Stimulated activated CD8-positive, alpha-beta memory T cell treated with anti-CD3 and anti-CD28 coated beads, Interleukin-7, amount 100 ng/mL, for 24 hours (primary cell): ENCODE measurements at places on chromosomes 4 and X.

DNA sequence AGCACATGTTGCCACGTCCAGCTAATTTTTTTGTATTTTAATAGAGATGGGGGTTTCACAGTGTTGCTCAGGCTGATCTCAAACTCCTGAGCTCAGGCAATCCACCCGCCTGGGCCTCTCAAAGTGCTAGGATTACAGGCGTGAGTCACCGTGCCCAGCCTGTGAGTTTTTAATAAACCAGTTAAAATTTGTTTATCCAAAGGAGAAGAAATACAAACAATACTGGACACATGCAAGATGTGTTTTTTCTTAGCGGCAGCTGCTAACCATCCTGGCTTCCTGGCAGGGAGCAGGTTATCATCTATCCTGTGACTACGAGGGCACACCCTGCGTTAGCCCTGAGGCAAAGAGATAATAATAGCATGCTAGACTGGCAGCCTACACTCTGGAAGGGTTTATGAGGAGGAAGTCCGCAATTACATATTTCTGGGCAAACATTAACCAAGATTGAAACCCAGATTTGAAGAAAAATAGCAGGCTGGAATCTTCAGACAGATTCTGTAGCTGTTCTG lies 191.4 kb downstream of the SPRY1 start:
- DNase-seq = no peak

DNA sequence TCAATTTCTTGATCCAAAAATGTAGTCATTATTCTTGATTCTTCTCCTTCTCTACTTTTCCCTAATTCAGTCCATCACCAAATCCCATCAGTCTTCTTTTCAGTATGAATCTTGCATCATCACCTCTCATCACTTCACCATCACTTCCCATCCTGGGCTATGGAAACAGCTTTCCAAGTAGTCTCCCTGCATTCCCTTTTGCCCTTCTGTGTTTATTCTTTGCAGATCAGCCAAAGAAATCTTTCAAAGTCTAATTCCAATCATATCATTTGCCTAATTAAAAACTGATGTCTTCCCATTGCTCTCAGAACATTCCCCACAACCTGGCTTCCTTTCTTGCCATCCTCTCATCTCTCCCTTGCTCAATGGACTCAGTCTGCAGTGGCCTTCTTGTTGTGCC lies 201.7 kb upstream of the ADAMTS3 start:
- no peak for DNase-seq

- DNase-seq = no peak
These were observed 57.7 kb upstream of the PASD1 start for GRCh38 chrX:151505796-151506195.

DNA sequence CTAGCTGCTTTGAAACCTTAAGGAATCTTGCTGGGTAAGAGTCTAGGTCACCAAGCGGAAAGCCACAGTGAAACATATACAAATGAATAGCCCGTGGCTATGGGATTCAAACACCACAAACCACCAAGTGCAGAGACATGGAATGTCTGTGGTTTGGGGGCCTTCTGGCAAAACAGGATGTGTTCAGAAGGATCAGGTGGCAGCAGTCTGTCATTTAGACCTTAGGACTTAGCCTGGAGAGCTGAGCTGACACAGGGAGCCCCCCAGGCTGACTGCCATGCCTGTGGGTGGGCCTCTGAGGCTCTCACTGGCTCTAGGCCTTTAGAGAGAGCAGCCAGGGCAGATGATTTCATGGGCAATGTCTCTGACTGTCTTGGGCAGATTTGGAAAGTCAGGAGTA lies 225.6 kb downstream of the FBXW7 start:
- no peak for DNase-seq

GRCh38 chr4:106864231-106864630 lies 171.9 kb downstream of the DKK2 start:
- no peak for DNase-seq

- DNase-seq = no peak
These were observed 40.3 kb downstream of the EFNB1 start for GRCh38 chrX:68868902-68869800.

DNA sequence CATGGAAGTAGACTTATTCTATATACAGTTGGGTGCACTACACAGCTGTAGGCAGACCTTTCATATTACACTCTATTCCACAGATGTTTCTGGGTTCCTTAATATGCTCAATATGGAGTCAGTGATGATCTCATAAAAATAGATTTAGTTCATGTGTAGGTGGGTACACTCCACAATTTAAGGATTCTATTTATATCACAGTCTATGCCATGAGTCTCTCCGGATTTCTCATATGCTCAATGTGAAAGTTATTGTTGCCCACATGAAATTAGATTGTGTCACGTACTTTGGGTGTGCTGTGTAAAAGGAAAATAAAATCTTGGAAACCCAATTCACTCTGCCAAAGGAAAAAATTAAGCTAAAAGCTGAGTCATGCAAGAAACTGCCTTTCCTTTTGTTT lies 32.5 kb upstream of the TASL start:
- no peak for DNase-seq

GRCh38 chr4:157075811-157076577 lies at the start of gene GLRB:
Gene GLRB, plus strand, starts transcription at chr4:157076150. Its CDS starts 1,875 bp downstream, at chr4:157078025.
- no peak for DNase-seq

GRCh38 chr4:36332023-36332781 lies 50.8 kb downstream of the DTHD1 start:
- DNase-seq = no peak

- no peak for DNase-seq
These were observed 15.0 kb upstream of the TMEM144 start for GRCh38 chr4:158195297-158195696.

DNA sequence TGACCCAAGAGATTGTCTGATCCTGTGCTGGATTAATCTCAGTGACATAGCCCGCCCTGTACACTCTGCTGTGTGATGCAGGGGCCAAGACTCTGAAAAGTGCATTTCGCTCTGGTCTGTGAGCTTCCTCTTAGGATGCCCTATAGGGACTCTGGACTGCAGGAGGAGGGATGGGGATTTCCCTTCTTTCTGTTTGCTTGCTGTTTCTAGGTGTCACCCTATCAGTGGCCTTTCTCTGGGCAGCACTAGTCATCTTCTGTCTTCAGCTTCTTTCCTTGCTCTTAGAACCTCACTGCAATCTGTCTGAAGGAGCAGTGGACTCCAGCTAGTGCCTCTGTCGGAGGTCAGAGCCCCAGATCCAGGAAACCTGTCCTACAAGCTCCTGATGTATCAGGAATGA lies 34.5 kb upstream of the SCRG1 start:
- DNase-seq = no peak

GRCh38 chrX:24963823-24964222 lies 51.9 kb downstream of the ARX start:
- DNase-seq = no peak

GRCh38 chr4:10606483-10607155 lies 77.9 kb downstream of the CLNK start:
- no peak for DNase-seq

DNA sequence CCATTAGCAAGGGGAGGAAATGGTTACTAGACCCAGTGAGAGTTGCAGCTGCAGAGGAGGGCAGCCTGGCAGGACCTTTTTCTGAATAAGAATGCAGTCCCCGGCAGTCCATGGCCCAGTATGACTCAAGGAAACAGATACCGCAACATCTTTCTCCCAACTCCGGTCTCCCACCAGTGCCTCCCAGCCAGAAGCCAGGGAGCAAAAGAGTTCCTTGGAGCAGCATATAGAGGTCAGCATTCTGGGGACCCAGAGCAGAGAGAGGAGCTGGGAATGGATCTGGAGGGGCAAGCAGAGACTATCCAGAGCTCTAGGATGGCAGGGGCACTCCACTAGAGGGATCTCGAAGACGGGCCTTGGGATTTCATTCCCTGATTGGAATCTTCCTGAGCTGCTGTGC lies 339.2 kb upstream of the AADAT start:
- no peak for DNase-seq

GRCh38 chr4:18961879-18962278 lies 940.3 kb upstream of the LCORL start:
- no peak for DNase-seq

DNA sequence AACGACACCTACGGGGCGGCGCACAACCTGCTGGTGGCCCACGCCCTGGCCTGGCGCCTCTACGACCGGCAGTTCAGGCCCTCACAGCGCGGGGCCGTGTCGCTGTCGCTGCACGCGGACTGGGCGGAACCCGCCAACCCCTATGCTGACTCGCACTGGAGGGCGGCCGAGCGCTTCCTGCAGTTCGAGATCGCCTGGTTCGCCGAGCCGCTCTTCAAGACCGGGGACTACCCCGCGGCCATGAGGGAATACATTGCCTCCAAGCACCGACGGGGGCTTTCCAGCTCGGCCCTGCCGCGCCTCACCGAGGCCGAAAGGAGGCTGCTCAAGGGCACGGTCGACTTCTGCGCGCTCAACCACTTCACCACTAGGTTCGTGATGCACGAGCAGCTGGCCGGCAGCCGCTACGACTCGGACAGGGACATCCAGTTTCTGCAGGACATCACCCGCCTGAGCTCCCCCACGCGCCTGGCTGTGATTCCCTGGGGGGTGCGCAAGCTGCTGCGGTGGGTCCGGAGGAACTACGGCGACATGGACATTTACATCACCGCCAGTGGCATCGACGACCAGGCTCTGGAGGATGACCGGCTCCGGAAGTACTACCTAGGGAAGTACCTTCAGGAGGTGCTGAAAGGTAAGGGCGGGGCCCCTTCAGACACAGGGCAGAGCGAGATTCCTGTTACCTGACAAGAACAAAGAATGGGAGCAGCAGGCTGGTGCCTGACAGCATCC lies 11.7 kb downstream of the RPL9 start:
- no peak for DNase-seq

GRCh38 chrX:56728752-56729151 lies 291 bp upstream of the NBDY start:
- no peak for DNase-seq

DNA sequence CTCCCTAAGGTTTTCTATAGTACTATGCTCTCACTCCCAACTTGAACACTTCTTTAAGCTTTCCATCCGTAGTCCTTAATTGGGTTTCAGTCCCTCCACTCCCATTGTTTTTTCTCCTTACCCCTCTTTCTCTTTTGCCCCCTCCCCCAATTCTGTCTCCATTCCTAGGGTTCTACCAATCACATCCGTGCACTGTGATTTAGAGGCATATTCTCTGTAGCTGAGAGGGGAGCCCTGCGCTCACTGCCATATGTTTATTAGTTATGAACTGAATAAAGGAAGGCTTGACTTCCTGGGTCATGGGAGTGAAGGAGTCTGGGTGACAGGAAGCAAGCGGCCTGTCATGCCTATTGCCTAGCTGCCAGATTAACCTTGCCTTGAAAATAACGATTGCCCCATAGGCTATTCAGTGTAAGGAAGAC lies 471 bp downstream of the MCTS1 start:
- DNase-seq = no peak

DNA sequence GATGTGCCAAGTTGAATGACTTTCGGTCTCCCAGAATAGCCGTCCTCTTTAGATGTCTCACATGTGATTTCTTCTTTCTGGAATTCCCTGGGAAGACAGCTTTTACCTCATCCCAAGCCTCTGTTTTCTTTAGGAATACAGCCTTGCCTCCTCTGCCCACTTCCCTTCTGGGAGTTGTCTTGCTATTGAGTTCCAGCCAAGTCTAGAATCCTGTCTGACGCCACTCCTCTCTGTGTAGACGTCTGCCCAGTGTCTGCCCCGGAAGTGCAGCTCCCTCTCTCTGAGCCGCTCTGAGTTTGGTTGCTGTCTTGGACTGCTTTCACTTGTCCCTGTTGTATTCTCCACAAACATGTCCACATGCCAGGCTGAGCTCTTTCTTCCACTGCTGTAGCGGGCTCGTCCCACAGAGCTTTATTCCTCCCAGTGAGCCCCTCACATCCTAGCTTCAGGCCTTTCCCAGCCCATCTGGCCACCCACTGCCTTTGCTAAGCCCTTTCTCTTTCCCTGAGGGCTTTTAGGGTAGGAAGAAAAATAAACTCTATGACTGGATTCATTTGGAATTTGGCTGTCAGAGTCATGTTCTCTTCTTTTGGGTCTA lies 9.0 kb upstream of the IGFBP7 start:
- DNase-seq = no peak

DNA sequence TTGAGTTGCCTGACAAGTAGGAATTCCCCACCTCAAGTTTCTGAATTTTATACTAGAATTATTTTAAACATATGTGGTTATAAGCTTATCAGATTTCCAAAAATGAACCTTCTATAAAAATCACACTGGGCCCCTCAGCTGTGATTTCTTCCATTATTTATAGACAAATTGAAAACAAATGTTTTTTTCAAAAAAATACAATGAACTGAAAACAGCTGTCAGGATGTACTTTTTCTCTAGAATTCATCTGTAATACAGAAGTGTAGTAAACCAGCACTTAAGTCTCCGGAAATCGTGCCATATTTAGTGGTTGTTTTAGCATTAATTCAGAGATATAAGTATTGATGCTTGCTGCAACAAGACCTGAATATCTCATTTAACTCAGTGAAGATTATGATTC lies 74.0 kb downstream of the SPRY1 start:
- DNase-seq = no peak

DNA sequence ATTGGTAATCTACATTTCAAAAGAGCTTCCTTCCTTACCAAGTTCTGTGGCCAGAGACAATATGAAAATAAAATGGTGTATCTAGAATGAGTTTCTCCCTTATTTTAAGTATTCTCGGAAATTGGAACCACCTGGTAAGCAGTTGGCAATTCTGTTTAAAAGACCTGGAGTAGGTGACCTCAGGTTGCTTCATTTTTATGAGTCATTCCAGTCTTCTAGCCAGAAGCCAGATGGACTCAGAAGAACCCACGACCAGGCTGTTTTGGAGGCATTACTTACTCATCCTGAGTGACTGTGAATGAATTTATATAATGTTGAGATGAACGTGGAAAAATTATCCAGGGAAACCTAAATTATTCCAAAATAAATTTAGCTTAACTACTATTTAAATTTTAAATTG lies 9.1 kb downstream of the BMPR1B start:
- DNase-seq = no peak

DNA sequence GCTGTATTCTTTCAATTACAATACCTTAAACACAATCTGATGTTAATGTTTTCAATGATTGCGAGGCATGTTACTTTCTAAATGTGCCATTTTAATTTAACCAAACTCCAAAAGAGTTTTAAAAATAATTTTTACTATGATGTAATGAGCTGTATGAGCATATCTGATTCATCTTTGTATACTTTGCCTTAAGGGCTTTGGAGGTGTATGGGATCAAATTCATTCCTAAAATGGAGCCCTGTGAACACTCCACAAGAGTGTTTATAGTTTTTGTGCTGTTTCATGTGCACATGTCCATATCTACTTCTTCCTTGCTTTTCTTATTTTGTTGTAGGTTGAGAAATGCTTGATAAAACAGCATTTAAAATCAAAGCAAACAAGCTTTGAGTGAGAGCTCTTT lies 82.4 kb downstream of the ATP10D start:
- no peak for DNase-seq

DNA sequence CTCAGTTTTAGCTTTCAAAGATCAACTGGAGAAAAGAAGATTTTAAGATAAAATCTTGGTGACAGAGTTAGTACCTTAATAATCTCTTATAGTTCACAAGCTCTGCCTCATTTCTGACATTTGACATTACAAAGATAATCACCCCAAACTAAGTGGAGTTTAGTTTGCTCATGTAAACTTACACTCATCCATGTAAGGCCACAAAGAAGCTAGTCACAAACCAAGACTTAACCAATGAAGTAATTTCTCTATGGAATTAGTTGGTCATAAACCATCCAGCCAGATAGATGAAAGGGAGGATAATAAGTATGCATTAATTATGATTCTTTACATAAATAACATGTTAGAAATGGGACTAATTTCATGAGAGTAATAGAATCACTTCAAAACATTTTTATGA lies 159.2 kb downstream of the FAM13A start:
- DNase-seq = no peak

- DNase-seq = no peak
These were observed 55.4 kb downstream of the PKD2 start for GRCh38 chr4:88062843-88063242.

GRCh38 chr4:93828995-93829819 lies 654 bp downstream of the ATOH1 start:
- no peak for DNase-seq
